ENCODE measurements at places on chromosomes 11 and 22.

DNA sequence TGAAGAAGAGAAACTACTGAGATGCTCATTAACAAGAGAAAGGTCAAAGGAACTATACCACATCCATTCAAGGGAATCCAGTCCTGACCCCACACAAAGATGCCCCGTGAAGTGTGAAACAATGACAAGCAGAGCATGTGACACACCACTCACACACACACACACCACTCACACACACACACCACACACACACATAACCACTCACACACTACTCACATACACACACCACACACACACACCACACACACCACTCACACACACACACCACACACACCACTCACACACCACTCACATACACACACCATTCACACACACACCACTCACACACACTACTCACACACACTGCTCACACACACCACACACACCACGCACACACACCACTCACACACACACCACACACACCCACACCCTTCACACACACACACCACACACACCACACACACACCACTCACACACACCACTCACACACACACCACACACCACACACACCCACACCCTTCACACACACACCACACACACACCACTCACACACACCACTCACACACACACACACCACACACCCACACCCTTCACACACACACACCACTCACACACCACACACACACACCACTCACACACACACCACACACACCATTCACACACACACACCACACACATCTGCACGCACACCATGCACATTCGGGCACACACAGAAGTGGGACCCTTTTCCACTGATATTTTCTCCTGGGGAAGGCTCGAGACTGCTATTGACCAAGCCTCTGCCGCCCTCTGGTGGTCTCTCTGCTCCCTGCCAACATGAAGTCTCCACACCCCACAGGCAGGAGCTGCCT is 32.0 kb upstream of the COMT start:
- peak; percentile 68 for DNase-seq

DNA sequence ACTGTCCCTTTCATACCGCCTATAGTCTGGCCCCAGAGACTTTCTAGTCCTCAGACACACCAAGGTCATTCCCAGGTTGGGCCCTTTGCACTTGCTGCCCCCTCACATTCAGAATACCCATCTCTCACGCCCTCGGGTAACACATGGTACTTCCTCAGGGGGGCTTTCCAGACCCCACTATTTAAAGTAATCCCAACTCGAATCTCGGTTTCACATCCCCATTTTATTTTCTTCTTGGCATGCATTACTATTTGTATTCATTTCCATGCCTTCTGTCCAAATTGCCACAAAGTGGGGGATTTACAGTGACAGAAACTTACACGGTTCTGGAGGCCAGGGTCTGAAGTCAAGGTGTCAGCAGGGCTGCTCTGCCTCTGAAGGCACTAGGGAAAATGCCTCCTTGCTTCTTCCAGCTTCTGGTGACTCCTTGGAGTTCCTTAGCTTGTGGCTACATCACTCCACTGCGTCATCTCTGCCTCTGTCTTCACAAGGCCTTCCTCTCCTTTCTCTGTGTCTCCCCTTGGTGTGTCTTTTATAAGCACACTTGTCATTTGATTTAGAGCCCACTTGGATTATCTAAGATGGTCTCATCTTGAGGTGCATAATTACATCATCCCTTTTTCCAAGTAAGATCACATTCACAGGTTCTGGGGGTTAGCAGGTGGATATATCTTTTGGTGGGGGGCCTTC is 15.1 kb downstream of the RCN1 start:
- DNase-seq, result no peak

- DNase-seq, result no peak
Measured at GRCh38 chr22:30205281-30206115, 41.1 kb downstream of the LIF start.

- no peak for DNase-seq
Measured at GRCh38 chr22:38040953-38041759, 16.0 kb upstream of the PICK1 start.

- no peak for DNase-seq
Measured at GRCh38 chr22:46536537-46537224, 739 bp downstream of the CELSR1 start.

GRCh38 chr11:11588891-11589290 is 32.9 kb downstream of the GALNT18 start:
- no peak for DNase-seq

Data from activated T-helper 1 cell treated with Interleukin-2 at 50 U/mL for 16 hours (primary cell).